Parietal lobe (tissue), 2 donors: ENCODE measurements at places on chromosomes 3 and 15. TPM values are rescaled to one million over a fixed set of nuclear protein-coding genes. Genes with fewer than 3 reads are reported as not detected.

ACTC1 gene
- total RNA-seq, result under 0.01 TPM

GOLGA6B gene
- not detected for total RNA-seq

PARP16 gene
- total RNA-seq, result 16.6 TPM

CPLX3 gene
- total RNA-seq, result 1.6 TPM

TLNRD1 gene
- total RNA-seq, result 13.8 TPM

CFAP161 gene
- total RNA-seq, result 3.4 TPM

HGD gene
- total RNA-seq, result 0.63 TPM

PRSS50 gene
- 0.31 TPM for total RNA-seq

CIAO2A gene
- total RNA-seq, result 20.7 TPM

SCG3 gene
- total RNA-seq, result 52.9 TPM

DGKG gene
- total RNA-seq, result 10.6 TPM

ETFA gene
- 49.8 TPM for total RNA-seq

ILDR1 gene
- not detected for total RNA-seq

TEX264 gene
- total RNA-seq, result 14.1 TPM

THPO gene
- total RNA-seq, result 0.63 TPM

ATP13A5 gene
- 0.63 TPM for total RNA-seq

LRRK1 gene
- total RNA-seq, result 1.6 TPM

INKA1 gene
- total RNA-seq, result 13.5 TPM

CHST13 gene
- not detected for total RNA-seq

GOLGA8G gene
- not detected for total RNA-seq

BRK1 gene
- 70.1 TPM for total RNA-seq

TMEM212 gene
- not detected for total RNA-seq

B3GALNT1 gene
- 88.3 TPM for total RNA-seq

PLA2G4D gene
- total RNA-seq, result not detected

ZNF385D gene
- total RNA-seq, result 23.2 TPM

HRH1 gene
- 1.9 TPM for total RNA-seq

ACKR2 gene
- total RNA-seq, result not detected

CLDN1 gene
- 2.5 TPM for total RNA-seq

RASGRP1 gene
- 31.0 TPM for total RNA-seq

ALPK3 gene
- total RNA-seq, result 1.6 TPM

RASGRF1 gene
- 8.5 TPM for total RNA-seq

EBLN2 gene
- total RNA-seq, result 22.5 TPM

DPPA2 gene
- not detected for total RNA-seq

IL16 gene
- total RNA-seq, result 1.3 TPM

RHCG gene
- total RNA-seq, result 2.8 TPM

ARL6IP5 gene
- total RNA-seq, result 51.0 TPM

FEZF2 gene
- total RNA-seq, result 19.1 TPM

RPUSD2 gene
- 11.0 TPM for total RNA-seq

ROBO2 gene
- 526 TPM for total RNA-seq

CEMIP gene
- 1.6 TPM for total RNA-seq

IMPG2 gene
- 2.8 TPM for total RNA-seq

CCDC13 gene
- total RNA-seq, result 2.8 TPM

NLGN1 gene
- 113 TPM for total RNA-seq

EHHADH gene
- 1.6 TPM for total RNA-seq

MCTP2 gene
- total RNA-seq, result 0.94 TPM

CRYGS gene
- 7.2 TPM for total RNA-seq
